ENCODE measurements at places on chromosomes 4 and X.

DNA sequence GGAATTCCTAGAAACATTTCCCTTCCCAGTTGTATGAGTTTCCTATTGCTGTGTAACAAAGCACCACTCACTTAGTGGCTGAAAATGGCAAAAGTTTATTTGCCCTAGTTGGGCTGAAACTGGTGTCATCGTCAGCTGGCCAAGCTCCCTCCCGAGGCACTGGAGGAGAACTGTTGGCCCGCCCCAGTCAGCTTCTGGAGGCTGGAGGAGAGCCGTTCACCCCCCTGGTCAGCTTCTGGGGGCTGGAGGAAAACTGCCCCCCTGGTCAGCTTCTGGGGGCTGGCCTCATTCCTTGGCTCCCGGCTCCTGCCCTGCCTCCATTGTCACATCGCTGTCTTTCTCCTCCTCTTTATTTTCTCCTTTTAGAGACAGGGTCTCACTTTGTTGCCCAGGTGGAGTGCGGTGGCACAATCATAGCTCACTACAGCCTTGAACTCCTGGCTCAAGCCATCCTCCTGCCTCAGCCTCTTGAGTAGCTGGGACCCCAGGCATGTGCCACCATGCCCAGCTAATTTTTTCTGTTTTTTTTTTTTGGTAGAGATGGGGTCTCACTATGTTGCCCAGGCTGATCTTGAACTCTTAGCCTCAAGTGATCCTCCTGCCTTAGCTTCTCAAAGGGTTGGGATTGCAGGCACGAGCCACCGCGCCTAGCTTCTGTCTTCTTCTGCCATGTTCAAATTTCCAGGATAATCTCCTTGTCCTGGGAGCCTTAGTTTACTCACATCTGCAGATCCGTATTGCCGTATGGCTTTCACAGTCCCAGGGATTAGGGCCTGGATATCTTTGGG lies 3.2 kb downstream of the RGS12 start:
- no peak for DNase-seq

DNA sequence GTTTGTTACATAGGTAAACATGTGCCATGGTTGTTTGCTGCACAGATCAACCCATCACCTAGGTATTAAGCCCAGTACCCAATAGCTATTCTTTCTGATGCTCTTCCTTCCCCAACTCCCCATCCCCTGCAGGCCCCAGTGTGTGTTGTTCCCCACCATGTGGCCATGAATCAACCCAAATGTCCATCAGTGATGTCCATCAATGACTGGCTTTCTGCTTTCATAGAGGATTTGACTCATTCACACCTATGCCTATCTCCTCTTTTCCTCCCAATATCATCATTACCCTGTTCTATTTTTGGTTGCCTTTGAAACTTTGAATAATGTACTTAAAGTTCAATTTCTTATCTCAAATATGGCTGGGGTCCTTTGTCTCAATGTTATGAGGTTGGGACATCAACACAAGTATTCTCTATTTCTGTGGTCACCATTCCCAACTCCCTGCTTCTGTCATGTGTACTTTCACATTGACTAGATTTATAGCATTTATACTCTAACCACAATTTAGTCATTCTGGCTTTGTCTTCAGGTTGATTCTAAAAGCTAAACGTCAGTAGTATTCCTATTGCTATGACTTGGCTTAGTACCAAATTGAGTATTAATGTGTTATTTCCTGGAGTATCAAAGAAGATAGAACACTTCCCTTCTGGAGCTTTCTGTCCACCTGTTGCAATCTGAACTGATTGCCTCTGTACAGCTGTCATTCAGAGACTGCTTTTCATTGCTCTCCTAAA lies 107.2 kb downstream of the TAB3 start:
- DNase-seq: no peak

DNA sequence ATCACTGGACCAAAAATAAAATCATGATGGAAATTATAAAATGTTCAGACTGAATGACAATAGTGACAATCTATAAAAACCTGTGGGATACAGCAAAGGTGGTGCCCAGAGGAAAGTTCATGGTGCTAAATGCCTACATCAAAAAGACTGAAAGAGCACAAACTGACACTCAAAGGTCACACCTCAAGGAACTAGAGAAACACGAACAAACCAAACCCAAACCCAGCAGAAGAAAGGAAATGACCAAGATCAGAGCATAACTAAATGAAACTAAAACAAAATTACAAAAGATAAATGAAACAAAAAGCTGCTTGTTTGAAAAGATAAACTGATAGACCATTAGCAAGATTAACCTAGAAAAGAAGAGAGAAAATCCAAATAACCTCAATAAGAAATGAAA lies 78.7 kb downstream of the ANAPC10 start:
- DNase-seq: no peak

DNA sequence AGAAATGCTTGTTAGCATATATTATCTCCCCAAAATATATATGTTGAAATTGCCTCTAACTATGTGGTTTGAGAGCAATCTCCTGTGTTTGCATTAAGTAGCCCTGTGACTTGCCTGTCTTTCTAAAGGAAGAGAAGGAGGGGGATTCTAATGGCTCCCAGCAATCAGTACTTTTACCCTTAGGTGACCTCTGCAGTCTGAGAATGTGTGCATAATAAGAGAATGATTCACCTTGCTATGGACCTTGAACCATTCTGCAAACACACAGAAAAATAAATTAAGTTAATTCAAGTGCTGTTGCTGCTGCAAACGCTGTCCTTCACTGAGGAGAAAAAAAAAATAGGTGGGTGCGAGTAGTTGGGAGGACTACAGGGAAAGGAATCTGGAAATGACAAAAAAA lies 322.2 kb downstream of the IQCM start:
- DNase-seq: no peak

- DNase-seq: no peak
Observed at GRCh38 chr4:188551156-188551555, 411.9 kb downstream of the TRIML1 start.

- DNase-seq: no peak
Observed at GRCh38 chrX:3771766-3772165, 58.3 kb upstream of the PRKX start.

DNA sequence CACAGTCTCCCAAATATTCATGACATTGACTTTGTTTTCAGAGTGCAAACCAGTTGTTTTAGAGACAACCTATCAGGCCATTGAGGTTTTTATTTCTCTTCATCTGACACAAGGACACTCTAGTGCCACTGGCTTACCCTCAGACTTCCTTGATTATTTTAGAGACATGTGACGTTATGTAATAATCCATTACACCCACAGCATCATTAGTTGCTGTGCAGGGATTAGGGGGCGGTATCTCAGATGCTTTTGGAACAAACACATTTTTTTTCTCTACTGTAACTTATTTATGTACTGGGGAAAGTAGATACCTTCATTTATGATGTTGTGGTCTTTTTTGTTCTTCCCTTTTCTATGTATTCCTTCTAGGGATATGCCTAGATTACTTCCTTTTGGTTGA lies 2293.1 kb downstream of the PCDH7 start:
- no peak for DNase-seq

- DNase-seq: no peak
Observed at GRCh38 chr4:5433196-5433595, 275.2 kb downstream of the EVC2 start.

DNA sequence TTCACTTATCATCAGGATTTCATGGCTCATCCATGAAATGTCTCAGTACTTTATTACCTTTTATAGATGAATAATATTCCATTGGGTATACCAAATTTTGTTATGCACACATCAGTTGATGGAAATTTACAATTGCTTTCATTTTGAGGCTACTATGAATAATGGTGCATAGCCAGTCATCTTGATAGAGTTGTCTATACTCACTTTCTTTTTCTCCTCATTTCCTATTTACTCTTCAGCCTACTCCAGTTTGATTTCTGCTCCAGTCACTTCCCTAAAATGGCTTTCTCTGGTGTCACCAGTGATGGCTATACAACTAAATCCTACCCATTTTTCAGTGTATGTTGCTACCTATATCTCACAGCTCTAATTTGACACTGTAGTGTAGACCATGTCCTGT lies 743.5 kb upstream of the MAGEB2 start:
- no peak for DNase-seq

- DNase-seq: no peak
Observed at GRCh38 chrX:53039236-53039635, 9.4 kb upstream of the GPR173 start.

- DNase-seq: no peak
Observed at GRCh38 chr4:94455081-94455480, 3.3 kb downstream of the PDLIM5 start.

DNA sequence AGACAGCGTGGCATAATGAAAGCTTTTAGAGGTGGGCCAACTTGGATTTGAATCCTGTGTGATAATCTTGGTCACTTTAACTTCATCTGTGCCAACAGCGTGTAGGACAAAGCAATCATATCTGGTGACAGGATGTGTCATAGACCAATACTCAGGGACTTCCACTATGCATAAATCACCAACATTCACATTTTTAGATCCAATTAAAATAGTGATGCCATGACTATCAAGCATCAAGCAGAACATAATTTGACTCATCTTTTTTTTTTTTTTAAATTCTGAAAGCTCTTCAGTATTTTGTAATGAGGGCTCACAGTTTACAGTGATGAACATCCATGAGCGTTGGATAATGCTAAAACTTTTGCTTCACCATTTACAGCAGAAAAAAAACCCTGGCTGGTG lies 27.3 kb upstream of the RAPGEF2 start:
- DNase-seq: no peak

DNA sequence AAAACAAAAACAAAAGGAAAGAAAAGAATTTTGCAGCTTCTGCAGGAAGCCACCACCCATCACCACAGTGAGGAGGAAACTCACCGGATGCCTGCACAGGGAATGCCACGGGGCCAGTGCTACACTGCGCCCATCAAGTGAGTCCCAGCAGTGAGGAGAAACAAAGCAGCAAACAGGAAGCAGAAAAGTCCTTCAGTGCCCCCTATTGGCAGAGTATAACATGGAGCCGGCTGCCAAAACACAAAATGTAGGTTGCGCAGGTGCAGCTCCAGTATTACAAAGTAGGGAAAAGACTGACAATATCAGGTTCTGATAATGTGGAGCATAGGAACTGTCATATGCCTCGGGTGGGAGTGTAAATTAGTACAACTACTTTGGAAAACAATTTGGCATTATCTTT lies 23.3 kb upstream of the SCML2 start:
- DNase-seq: no peak

- no peak for DNase-seq
Observed at GRCh38 chr4:57070461-57070860, 39.7 kb downstream of the IGFBP7 start.

DNA sequence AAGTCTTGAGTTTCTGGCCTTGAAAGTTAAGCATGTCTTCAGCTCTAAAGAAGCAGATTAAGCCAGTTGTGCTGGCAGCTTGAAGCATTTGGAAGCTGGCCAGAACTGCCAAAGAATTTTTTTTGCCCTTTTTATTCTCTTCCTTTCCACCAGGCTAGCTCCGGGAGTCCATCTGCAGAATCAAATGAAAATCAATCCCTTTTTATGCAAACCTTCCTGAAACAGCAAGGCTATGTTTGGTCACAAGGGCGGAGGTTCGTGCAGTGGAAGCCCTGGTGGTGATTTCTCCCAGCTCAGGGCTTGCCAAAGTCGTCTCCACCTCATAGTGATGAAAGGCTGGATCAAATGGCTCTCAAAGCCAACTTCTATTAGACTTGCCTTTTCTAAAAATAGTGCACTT lies 21.6 kb upstream of the C4orf54 start:
- no peak for DNase-seq

DNA sequence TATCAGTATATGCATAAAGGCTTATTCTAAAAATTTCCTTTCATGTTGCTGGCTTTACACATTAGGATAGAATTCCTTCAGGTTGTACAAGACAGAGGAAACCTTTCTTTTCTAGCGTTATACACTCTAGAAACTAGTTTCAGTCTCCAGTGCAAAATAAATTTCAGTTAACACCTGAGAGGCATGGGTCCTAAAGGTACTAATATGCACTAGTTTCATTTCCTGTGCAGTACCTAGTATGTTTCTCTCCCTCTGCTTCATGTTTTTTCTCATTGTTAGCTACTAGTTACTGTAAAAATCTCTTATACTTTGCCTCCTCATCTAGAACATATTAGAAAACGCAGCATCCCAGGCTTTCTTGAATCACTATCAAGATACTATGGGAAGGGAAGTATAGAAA lies 54.0 kb downstream of the SNX25 start:
- no peak for DNase-seq

DNA sequence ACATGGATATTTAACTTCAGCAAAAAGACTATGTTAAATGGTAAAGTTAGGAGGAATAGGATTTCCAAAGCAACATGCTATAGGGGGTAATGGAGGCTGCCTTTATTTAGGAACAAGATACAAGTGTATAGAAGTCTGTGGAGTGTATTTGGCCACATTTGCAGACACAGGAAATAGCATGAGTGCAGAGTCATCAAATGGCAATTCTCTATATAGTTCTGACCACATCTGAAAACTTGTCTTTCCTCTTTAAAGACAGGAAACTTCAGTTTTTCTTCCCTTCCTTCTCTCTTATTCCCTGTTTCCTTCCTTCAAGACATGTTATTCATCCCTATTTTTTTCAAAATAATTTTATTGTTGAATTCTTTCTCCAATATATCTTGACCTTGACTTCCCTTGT lies 119.3 kb upstream of the PITX2 start:
- DNase-seq: no peak

DNA sequence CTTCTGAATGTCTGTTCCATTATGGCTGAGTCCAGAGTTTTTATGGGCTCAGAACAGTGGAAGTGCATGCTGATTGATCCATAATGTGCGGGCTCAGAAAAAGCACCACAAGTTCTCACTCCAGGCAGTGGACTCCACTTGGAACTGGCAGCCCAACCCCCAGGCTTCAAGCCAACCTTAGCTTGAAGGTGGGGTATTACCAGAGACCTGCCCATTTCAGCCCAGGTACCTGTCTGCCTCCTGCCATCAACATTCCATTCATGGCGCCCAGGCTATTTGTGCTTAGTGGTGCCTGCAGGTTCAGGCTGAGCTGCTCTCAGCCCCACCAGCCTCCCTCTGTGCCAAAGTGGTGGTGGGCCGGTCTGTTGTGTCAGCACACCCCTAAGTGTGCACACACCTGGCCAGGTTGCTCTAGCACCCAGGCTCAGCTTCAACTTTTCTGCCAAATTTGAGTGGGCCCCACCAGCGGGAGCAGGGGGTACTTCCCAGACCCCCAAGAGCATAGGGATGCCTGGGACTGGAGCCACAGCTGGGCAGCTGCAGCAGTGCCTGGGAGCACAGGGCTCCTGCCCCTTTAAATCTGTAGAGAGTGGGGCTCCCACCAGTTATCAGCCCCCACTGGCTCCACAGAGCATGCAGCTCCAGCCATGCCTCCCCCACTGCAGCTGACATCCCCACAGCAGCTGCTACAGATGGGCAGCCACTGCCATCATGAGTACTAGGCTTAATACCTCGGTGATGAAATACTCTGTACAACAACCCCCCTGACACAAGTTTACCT lies 1025.3 kb downstream of the PCDH19 start:
- no peak for DNase-seq

DNA sequence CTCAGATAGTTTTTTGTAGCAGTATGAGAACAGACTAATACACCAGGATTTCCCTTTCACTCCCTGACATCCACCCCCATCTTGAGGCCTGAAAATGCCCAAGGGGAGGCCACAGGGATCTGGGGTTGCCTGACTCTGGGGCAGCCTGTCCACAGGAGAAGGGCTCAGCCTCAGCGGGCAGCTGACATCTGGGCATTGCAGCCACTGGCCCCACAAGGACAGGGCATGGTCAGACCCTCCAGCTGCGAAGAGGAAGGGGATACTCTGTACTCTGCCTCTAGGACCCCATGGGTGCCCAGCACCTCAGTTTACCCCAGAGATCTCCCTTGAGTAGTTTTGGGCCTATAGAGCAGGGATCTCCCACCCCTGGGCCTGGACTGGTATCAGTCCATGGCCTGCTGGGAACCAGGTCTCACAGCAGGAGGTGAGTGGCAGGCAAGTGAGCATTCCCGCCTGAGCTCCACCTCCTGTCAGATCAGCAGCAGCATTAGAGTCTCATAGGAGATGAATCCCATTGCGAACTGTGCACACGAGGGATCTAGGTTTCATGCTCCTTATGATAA lies 138.9 kb downstream of the HMX1 start:
- DNase-seq: no peak
